ENCODE measurements at places on chromosomes 11 and 22. TPM values are rescaled to one million over a fixed set of nuclear protein-coding genes. Genes with fewer than 3 reads are reported as not detected.

OR51B4 gene
- 0.34 TPM for total RNA-seq

- peaks cover 5% of the 10 kb centered on the region for H3K4me1 ChIP-seq
- no peaks in the 10 kb centered on the region for H3K36me3 ChIP-seq
- no peak for DNase-seq
- no peaks in the 10 kb centered on the region for H3K27me3 ChIP-seq
- no peak overlapping the region for H3K4me3 ChIP-seq
- H3K27ac ChIP-seq, result no peak overlapping the region
These were observed 11.2 kb upstream of the BIRC3 start for GRCh38 chr11:102306048-102306597.

TMEM86A gene
- 3.7 TPM for total RNA-seq

- no peaks in the 10 kb centered on the region for H3K4me1 ChIP-seq
- no peaks in the 10 kb centered on the region for H3K36me3 ChIP-seq
- no peak for DNase-seq
- H3K27ac ChIP-seq, result no peak overlapping the region
- H3K27me3 ChIP-seq, result no peaks in the 10 kb centered on the region
These were observed 19.6 kb downstream of the OR5M3 start for GRCh38 chr11:56453521-56453920.

DNA sequence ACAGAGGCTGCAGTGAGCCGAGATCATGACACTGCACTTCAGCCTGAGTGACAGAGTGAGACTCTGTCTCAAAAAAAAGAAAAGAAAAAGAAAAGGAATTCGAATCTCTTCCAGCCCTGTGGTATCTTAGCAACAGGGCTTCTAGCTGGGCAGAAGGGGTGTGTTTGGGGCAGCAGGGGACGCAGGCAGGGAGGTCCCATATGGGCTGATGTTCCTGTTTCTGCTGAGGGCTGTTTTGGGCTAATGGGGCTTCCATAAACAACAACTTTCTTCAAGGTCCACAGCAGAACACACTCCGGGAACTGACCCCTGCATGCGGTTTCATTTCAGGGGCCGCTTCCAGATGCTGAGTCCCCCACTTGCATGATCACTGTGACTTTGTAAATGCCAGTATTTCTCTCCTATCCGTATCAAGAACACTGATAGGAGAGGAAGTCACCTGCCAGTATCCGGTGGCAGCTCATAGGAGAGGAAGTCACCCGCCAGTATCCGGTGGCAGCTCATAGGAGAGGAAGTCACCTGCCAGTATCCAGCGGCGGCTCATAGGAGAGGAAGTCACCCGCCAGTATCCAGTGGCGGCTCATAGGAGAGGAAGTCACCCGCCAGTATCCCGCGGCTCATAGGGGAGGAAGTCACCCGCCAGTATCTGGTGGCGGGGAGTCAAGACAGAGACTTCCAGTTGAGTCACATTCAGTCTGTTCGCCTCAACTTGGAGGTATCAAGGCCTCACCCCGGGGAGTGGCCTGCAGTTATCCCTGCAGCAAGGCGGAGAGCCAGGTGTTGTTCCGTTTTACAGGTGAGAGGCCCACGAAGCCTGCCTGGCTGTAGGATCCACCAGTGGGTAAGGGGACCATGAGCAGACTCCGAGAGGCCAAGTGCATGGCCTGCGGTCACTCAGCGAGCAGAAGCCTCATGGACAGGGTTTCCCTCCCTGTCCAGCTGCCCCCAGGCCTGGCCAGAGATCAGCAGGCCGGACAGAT, 8.3 kb upstream of the FGF19 start:
- H3K4me1 ChIP-seq, result no peaks in the 10 kb centered on the region
- DNase-seq, result no peak
- no peak overlapping the region for H3K27ac ChIP-seq
- H3K36me3 ChIP-seq, result no peaks in the 10 kb centered on the region

DNA sequence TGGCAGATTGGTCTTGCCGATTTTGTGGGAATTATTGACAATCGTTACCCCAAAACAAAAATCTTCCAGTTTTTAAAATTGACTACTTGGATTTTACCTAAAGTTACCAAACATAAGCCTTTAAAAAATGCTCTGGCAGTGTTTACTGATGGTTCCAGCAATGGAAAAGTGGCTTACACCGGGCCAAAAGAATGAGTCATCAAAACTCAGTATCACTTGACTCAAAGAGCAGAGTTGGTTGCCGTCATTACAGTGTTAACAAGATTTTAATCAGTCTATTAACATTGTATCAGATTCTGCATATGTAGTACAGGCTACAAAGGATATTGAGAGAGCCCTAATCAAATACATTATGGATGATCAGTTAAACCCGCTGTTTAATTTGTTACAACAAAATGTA, 37.2 kb downstream of the IGLL1 start:
- no peak for DNase-seq
- peaks cover 8% of the 10 kb centered on the region for H3K4me1 ChIP-seq
- no peak overlapping the region for H3K4me3 ChIP-seq
- no peaks in the 10 kb centered on the region for H3K27me3 ChIP-seq
- H3K27ac ChIP-seq, result no peak overlapping the region

DNA sequence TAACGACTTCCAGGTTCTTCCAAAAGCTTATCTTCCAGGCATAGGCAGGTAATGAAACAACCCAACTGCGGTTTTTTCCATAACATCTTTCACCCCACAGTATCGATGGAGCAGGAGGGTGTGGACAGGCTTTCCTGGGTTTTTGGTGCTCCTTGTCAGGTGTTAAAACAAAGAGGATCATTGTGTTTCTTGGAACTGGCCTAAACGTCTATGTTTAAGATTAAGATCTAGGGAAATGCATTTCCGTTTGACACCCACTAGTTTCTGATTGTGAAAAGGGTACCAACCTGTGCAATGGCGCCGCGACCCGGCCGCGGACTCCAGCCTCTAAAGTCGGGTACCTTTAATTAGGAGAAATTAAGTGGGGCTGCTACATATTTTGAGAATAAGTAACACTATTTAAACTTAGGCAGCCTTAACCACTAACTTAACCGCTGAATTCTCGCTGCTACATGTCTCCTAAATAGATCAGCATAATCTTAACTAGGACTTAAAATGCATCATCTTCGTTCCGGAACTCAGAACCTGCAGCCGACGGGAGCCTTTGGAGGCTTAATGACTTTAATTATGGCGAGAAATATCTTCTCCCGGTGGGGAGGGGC, 31.5 kb downstream of the C22orf31 start:
- no peak overlapping the region for H3K4me3 ChIP-seq
- DNase-seq, result no peak
- no peaks in the 10 kb centered on the region for H3K27me3 ChIP-seq
- no peaks in the 10 kb centered on the region for H3K36me3 ChIP-seq
- peaks cover 33% of the 10 kb centered on the region for H3K4me1 ChIP-seq
- H3K27ac ChIP-seq, result peak overlapping the region; percentile 99

- no peaks in the 10 kb centered on the region for H3K4me1 ChIP-seq
- H3K4me3 ChIP-seq, result no peak overlapping the region
- H3K27ac ChIP-seq, result no peak overlapping the region
- no peaks in the 10 kb centered on the region for H3K36me3 ChIP-seq
- DNase-seq, result no peak
These were observed 102.7 kb upstream of the PARVA start for GRCh38 chr11:12274558-12275197.
